Cardiac ventricle fibroblast (primary cell): ENCODE measurements at places on chromosomes 2 and 18. TPM values are rescaled to one million over a fixed set of nuclear protein-coding genes. Genes with fewer than 3 reads are reported as not detected.

Gene CGREF1
- 9.6 and 12.3 TPM in 2 replicates for total RNA-seq

Gene ITGB6
- total RNA-seq: not detected in 2 replicates

Gene NEU2
- total RNA-seq: not detected in 2 replicates

Gene MC5R
- total RNA-seq: not detected in 2 replicates

Gene PMAIP1
- total RNA-seq: 0.69 and 1.5 TPM in 2 replicates
